Stimulated activated CD4-positive, alpha-beta T cell treated with anti-CD3 and anti-CD28 coated beads, Interleukin-4, amount 100 ng/mL, for 24 hours (primary cell): ENCODE measurements at places on chromosomes 16 and 17.

- no peak for DNase-seq
Observed at GRCh38 chr17:57407287-57408070, 151.2 kb downstream of the MSI2 start.

DNA sequence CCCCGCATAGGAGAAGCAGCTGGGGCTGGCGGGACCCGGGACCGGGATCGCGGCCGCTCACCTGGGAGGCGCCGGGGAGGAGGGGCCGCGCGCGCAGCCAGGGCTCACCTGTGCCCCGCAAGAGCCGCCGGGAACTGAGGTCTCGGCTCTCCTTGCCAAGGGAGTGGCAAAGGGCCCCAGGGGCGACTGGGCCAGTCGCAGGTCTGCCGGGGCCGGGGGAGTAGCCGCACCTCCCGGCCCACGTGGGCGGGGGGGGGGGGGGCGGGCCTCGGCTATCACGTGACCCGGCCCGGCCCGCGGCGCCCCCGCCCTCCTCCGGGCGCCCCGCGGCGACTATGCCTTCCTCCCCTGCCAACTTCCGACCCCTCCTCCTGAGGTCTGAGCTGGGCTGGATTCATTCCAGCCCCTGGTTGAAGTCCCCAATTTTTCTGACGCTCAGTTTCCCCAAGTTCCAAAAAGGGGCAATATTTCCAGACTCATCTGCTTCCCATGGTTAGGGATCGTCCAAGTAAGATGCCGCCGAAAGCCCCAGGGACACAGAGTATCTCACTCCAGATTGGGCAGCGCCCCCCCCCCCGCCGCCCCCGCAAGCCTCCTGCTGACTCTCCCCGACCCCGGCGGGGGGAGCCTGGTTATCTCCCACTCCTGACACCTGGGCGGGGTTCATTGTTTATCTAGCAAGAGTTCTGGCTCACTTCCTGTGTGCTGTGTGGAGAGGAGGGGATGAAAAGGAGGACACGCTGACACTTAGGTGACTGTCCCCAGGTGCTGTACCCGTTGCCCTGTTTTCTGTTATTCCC lies at the start of gene TMC6:
TSS of gene TMC6 (minus strand) at position 205 of the 800 bp plus-strand sequence. CDS start 1,923 bp downstream, outside the sequence.
- DNase-seq, result peak; percentile 59

GRCh38 chr17:19364699-19365498 lies 2.4 kb upstream of the B9D1 start:
- no peak for DNase-seq

- DNase-seq, result no peak
Observed at GRCh38 chr17:7029096-7029495, 6.2 kb downstream of the BCL6B start.

- no peak for DNase-seq
Observed at GRCh38 chr17:47652570-47652969, 2.9 kb downstream of the KPNB1 start.
